ENCODE measurements at places on chromosomes 12 and 14.

GRCh38 chr12:117900561-117900960 is 68.2 kb downstream of the KSR2 start:
- DNase-seq = no peak

GRCh38 chr12:51721282-51721940 is 127.1 kb downstream of the FIGNL2 start:
- DNase-seq = no peak

GRCh38 chr12:1099158-1099557 is 108.1 kb downstream of the ERC1 start:
- DNase-seq = no peak

GRCh38 chr12:60263161-60263560 is 667.3 kb downstream of the SLC16A7 start:
- DNase-seq = no peak

GRCh38 chr12:3755898-3756297 is 3.0 kb upstream of the CRACR2A start:
- no peak for DNase-seq

GRCh38 chr12:946631-947030 is 2.9 kb downstream of the RAD52 start:
- no peak for DNase-seq

DNA sequence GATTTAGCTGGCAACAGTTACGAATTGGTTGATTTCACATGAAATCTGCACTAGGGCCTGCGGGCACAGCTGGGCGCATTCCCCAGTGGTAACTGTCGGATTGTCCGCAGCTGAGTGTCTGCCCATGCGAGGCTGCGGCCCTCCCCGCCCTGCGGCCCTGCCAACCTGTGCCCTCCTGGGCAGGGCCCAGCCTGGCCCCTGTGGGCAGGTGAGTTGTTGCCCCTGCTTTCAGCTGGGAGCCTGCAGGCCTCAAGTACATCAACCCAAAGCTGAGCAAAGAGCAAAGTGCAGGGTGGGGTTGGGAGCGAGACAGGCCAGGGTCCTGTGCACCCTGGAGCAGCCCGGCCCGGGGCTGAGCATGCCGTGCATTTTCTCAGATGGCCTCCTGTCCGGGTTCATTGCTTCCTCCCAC is 89.1 kb downstream of the ADGRD1 start:
- DNase-seq = no peak

DNA sequence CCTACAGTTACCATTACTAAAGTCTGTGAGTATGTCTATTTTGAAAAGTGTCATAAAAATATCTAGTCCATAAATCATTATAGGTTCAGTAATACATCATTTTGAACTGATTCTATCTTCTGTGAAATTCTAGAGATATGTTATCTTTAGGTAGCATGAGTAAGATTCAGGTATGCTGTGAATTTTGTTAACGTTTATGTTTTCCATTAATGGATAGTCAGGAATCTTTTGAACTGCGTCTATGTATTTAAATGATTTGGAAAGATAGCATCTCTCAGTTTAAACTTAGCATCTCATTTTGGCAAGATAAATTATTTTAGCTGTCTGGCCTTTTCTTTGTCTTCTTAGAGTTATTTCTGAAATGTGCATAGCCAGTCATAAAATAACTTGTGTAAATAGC is 8.3 kb downstream of the ALG10B start:
- no peak for DNase-seq

GRCh38 chr12:25254271-25254880 is 3.6 kb upstream of the KRAS start:
- no peak for DNase-seq

- DNase-seq = no peak
Observed at GRCh38 chr12:116759783-116760621, 21.9 kb downstream of the RNFT2 start.

DNA sequence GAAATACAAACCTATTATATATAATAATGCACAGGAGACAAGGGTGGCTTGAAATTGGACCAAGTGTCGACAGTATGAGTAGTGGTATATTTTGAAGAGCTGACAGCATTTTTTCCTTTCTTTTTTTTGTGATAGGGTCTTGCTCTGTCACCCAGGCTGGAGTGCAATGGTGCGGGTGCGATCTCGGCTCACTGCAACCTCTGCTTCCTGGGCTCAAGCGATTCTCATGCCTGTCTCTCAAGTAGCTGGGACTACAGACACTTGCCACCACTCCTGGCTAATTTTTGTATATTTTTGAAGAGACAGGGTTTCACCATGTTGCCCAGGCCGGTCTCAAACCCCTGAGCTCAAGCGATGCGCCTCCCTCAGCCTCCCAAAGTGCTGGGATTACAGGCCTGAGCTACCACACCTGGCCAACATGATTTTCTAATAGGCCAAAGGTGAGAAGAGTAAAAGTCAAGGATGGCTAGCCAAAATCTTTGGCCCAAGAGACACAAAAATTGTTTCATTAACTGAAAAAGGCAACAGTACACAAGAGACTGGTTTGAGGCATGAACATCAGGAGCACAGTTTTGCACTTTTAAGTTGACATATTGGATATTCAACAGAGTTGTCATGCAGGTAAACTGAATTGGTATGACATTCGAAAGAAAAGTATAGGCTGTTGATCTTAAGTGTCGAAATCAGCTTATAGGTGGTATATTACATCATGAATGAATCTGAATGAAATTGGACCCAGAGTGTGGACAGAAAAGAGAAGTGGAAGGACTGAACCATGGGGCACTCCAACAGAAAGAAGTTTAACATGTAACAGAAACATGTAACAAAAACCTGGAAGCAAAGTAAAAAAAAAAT is 12.5 kb downstream of the HNRNPC start:
- no peak for DNase-seq

- peak; percentile 28 for DNase-seq
Observed at GRCh38 chr12:96719660-96720362, 187.2 kb upstream of the NEDD1 start.

GRCh38 chr12:110280779-110281548 is at the start of gene ATP2A2:
Gene ATP2A2, plus strand, starts transcription at chr12:110281247. Its CDS starts 543 bp downstream, at chr12:110281790.
- peak; percentile 37 for DNase-seq

DNA sequence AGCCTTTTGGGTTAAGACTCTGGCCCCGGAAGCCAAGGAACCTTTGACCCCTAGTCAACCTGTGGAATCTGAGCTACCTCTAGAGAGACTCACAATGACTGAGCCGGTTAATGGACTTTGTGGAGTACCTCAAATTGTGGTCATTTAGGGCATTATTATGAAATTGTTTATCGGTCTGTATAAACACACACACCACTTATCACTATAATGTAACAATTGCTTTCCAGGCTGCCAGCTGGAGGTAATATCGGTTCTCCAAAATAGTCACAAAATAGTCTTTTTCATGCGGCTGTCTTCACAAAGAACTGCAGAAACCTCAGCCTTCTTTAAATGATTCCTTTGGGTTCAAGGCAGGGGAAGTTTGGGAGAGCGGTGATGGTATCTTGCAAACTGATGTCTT is 144.2 kb downstream of the DACT1 start:
- DNase-seq = no peak

DNA sequence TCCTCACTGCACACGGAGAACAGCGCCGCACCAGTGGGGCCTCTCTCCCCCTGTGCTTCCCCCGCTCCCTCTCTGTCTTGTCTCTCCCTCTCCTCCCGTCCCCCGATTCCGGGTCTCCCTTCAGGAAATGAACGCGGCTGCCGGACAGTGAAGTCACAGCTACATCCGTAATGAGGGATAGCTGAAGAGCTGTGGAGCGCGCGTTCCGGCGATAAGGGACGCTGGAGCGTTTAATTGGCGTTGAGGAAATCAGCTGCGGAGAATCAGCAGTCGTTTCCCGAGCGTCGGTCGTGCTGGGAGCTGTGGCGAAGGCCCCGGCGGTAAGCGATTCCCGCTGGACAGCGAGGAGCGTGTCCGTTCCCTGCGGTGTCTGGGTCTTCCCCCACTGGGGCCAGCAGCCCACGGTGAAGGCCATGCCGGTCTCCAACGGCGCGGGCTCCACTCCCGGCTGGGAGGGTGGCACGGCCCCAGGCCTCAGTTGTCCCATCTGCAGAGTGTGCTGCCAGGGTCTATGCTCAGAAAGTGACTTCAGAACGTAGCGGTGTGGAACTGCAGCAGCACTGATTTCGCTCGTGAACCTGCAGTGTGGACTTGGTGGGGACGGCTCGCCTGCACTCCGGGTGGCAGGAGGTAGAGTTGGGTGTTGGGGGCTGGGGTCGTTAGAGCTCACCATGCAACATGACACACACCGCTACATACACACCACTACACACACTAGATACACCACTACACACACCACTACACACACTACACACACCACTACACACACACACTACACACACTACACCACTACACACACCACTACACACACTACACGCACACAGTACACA is 10.9 kb downstream of the NOC4L start:
- DNase-seq = no peak

DNA sequence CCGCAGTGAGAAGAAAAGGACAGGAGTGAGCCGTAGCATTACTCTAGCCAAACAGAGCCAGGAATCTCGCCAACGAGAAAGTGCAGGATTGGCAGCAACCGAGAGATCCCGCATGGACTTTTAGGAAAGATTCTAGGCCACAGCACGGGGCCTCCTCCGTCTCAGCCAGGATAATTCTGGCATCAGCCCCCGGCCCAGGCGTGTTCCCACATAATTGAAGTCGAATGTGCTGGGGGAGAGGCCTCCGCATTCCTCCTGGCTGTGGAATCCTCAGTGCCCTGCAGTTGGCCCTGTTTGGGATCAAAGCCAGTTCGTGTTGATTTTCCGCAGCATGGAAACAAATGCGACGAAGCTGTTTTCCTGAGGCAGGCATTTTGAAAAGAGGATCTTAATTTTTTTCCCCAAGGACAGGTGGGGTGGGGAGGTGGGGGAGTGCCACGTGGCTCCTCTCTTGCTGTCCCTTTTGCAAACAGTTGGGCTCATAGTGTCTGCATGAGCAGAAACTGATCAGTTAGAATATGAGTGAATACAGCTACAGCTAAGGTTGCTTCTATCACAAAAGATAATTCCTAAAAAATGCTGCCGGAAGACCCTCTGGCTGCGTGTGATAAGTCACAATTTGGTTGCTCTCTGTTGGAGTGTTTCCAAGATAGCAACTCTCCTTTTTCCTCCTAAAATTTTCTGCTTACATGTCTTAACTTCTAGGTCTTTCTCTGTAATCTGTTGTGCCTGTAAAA is 37.3 kb upstream of the ATXN2 start:
- no peak for DNase-seq
